ENCODE measurements at places on chromosomes 3 and 15. TPM values are rescaled to one million over a fixed set of nuclear protein-coding genes. Genes with fewer than 3 reads are reported as not detected.

Gene ACAP2
- total RNA-seq = 39.5 TPM

Gene RETNLB
- not detected for total RNA-seq

Gene ATP13A5
- total RNA-seq = not detected

Gene KIF23
- 36.0 TPM for total RNA-seq

Gene GPR87
- total RNA-seq = 1.2 TPM

GRCh38 chr3:72174040-72174439 is 389.1 kb upstream of the PROK2 start:
- no peak for DNase-seq

GRCh38 chr3:178170698-178171535 is 365.3 kb upstream of the KCNMB2 start:
- no peak for DNase-seq

DNA sequence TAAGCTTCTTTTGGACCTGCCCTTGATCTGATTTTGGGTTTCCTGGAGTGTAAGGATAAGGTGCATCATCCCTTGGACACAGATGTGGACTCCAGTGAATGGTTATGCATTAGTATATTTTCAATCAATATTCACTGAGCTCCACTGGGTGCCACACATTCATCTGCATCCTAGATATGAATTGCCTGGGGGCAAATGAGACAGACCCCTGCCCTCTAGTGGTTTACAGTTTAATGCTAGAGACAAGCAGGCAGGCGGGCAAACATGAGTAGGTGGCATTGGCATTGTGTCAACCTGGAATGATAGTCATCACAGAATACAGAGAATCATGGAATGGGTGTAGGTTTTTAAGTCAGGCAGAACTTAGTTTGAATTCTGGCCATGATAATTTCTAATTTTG is 252.5 kb upstream of the SOX14 start:
- no peak for DNase-seq

- DNase-seq = no peak
Observed at GRCh38 chr3:157436583-157437291, at the start of gene PTX3. Gene PTX3, plus strand, starts transcription at chr3:157436850. Its CDS starts 84 bp downstream, at chr3:157436934.

DNA sequence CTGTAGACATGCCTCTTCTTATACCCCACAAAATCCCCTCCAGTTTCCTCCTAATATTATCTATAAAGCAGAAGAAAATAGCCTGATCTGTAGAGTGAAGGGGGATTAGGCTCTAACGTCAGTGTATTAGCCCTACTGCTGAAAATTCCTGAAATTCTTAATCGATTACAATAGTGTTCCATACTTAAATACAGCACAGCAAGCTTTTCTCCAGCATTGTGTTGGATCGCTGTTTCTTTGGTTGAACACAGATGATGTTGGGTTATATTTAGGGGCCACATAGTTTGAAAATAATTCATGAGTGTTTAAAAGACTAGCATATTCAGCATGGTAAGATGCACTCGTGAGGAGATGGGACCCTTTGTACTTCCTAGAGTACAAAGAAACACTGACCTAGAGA is 52.5 kb downstream of the PIAS1 start:
- no peak for DNase-seq

DNA sequence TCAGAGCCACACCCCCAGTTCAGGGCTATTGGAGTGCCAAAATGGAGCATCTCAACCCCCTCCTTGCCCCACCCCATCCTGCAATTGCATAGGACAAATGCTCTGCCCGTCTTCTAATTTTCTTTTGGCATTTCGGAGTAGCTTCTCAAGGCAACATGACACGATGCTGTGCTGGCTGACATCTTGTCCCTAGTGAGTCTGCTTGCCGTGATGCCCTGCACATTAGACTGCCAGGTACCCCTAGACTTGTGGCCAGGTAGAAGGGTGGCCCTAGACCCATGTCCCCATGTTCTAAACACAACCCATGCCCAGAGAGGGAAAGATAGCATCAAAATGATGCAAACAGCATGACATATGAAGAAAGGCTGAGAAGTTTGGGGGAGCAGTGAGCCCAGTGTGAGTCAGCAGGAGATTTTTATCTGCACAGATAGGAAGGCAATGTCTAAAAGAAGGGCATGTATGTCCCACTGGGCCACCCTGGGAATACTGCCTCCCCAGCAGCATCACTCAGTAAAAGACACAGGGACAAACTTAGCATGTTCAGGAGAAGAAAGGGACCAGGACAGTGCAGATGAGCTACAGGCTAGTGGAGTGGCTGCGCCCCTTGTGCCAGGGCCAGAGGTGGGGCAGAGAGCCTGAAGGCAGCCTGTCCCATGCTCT is 36.8 kb downstream of the CA12 start:
- DNase-seq = no peak

GRCh38 chr3:143831994-143832393 is 16.3 kb downstream of the SLC9A9 start:
- DNase-seq = no peak

GRCh38 chr3:43674345-43675085 is 16.2 kb upstream of the ABHD5 start:
- no peak for DNase-seq

DNA sequence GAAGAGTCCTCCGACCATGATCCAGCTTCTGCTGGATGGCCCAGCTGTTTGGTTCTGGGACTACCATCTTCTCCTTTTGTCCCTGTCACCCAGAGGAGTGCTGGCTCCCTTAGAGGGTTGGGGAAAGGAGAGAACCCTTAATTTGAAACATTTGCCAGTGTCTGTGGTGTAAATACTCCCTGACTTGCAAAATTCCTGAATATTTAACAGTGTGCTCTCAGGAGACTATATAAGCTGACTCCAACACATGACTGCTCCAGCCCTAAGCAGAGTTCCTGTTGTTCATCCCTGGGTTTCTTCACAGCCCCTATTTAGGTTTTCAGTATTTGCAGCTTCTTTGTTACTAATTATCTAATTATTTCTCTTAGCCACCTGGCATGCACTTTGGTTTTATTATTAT is 133.1 kb downstream of the CPNE4 start:
- DNase-seq = no peak

- peak; percentile 35 for DNase-seq
Observed at GRCh38 chr15:31977812-31978661, 52.3 kb upstream of the CHRNA7 start.

DNA sequence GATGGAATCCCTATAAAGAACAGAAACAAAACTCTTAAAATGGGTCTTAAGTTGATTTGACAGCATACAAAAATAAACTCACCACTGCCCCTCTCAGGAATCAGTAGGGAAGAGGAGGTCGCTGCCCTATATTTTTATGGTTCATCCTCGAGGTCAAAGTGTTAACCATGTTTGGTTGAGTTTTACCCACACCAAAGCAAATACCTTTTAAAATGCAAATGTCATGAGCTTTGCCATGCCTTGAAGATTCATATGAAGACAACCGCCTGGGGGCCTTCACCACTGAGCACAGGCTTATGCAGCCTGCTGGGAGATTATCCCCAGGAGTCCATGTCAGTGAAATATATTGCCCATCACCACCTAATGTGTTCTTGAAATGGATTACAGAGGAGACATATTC is 66.1 kb downstream of the GLB1 start:
- peak; percentile 71 for DNase-seq

GRCh38 chr15:69328739-69329138 is 30.0 kb downstream of the PAQR5 start:
- DNase-seq = no peak

All from CD8-positive, alpha-beta memory T cell (primary cell).